ENCODE measurements at places on chromosomes 13 and 19.

DNA sequence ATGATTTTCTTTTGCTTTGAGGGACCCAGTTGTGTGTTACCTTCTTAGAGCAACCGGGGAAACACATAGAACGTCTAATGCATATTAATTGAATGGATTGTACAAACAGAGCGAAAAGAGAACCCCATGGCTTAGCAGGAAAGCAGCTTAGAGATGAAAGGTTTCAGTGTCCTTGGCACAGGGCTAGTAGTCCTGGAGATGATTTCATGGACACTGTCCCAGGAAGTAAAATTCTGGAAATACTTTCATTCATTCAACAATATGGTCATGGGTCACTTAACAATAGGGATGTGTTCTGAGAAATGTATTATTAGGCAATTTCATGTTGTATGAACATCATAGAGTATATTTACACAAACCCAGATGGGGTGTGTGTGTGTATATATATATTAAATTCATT lies 9.7 kb upstream of the FUT2 start:
- no peak for DNase-seq

GRCh38 chr19:40154121-40154680 lies 37.0 kb upstream of the MAP3K10 start:
- no peak for DNase-seq

DNA sequence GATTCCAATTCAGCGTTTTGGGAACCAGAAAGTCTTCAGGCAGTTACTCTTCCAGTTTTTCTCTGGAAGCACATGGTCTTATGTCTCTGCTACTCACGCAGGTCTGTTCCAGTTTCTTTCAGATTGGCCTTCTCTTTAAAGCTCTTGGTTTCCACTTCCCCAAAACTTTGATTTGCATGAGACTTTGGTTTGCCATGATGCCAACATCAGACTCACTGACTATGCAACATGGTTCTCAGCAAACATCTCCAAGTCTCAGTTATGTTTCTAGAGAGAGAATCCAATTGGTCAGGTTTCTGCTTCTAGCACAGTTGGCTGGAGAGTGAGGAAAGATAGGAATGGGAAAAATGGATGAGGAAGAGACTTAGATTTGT lies 3.1 kb downstream of the AKAP11 start:
- no peak for DNase-seq

DNA sequence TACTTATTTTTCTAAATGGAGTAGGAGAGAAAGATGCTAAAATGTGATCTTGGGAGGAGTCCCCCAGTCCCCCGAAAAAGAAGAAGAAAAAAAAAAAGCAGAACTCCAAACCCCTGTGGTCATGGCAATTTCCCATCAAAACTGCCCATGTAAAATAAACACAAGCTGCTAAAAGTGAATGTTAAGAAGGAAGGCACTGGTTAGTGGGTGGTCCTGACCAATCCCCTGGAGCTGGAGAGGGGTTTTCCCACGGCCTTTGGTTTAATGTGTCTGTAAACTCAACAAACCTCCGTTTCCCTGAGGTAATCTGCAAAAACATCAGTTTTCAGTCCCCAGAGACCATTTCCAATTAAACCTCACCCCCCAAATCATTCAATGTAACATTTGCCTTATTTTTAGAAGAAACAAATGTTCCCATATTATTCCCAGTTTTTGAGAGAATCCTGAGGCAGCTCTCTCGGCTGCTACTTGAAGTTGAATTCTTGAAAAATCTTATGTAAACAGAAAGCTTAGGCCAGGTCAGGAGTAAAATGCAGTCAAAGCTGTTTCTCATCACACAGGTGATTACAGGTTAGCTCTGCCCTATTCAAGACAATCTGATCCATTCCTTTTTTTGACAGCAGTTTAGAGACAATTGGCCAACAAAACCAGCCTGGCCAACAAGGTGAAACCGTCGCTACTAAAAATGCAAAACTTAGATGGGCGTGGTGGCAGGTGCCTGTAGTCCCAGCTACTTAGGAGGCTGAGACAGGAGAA lies 17.0 kb downstream of the RAB3D start:
- DNase-seq = no peak

GRCh38 chr19:12806242-12807081 lies at the start of gene RNASEH2A:
Gene RNASEH2A (plus strand): TSS chr19:12806584. CDS start chr19:12806674, 90 bp downstream.
- peak; percentile 92 for DNase-seq

DNA sequence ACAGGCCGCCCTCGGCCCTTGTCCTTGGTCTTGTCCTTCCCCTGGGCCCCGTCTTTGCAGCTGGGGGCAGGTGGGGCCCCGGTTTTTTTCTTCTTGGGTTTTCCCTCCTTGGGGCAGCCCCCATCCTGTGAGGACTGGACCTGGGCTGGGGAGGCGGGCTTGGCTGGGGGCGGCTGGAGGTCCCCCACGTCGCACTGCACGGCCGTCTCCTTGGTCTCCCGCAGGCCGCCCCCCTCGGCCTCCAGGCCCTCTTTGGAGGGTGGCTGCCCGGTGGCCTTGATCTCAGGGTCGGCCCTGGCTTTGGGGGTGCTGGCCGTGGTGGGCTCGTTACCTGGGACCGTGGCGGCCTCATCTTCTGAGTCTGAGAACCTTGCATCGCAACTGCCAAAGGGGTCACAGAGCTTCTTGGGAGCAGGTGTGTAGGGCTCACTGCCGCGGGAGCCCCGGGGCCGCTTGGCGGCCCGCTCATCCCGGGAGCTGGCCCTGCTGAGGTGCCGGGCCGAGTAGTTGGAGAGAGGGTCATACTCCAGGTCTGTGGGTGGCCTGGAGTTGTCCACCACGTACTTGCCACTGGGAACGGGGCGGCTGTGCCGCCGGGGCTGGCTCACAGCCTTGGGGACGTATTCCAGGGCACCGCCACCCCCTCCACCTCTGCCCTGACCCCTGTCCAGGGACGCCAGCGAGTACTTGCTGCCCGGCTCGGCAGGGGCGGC lies 15.6 kb upstream of the ATP8B3 start:
- no peak for DNase-seq

DNA sequence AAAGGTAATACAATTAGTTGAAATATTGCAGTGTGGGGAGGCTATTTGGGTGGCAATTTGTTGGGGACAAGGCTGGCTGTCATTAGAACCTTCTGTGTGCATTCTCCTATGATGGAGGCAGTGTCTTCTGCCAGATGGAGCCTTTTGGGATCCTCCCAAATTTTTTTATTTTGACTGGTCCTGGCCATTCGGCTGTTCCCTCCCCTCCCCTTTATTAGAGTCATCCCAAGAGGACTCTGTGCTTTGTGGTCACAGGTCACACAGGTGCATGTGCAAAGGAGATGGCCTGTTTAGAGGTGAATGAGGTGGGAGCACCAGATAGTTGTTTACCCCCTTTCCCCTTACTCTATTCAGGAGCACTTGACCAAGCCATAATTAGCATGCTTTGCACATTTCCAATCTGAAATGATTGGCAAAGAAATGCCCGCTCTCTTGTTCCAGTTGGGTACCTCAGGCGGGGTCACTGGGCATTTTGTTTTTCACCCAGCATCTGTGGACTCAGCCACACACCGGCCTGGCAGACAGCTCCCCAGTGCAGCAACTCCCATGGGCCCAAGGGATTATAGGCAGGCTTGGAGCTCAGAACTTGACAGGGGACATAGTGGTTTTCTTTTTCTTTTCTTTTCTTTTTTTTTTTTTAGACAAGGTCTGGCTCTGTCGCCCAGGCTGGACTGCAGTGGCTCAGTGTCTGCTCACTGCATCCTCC lies 19.8 kb downstream of the GATAD2A start:
- DNase-seq = no peak

GRCh38 chr19:7199613-7200533 lies 94.3 kb downstream of the INSR start:
- DNase-seq = no peak

DNA sequence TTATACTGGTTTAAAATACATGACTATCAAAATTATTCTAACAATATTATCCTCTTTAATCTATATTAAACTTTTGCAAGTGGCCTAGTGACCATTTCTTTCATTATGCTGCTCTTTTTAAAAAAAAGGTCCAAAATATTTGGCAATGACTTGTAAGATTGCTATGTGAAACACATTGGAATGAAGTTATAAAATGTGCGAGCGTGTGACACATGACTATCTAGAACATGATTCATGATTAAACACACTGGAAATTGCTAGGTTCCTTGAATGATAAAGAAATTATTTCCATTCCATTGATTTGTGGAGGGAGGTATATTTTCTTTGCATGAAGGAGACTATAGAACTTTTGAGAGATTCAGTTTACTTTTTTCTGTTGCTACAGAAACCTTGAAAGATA lies 739.1 kb downstream of the DIAPH3 start:
- DNase-seq = no peak

- peak; percentile 30 for DNase-seq
These were observed 102.3 kb upstream of the ABCC4 start for GRCh38 chr13:95403349-95404140.

- no peak for DNase-seq
These were observed 16.1 kb downstream of the ZNF446 start for GRCh38 chr19:58492265-58492664.

- DNase-seq = no peak
These were observed 312.5 kb downstream of the DCLK1 start for GRCh38 chr13:35818633-35819067.

GRCh38 chr19:10334588-10335351 lies 1.4 kb upstream of the RAVER1 start:
- peak; percentile 87 for DNase-seq

GRCh38 chr13:112346173-112346898 lies 29.8 kb upstream of the SPACA7 start:
- DNase-seq = no peak

- DNase-seq = no peak
These were observed 206.8 kb downstream of the PCDH9 start for GRCh38 chr13:67023130-67023876.

DNA sequence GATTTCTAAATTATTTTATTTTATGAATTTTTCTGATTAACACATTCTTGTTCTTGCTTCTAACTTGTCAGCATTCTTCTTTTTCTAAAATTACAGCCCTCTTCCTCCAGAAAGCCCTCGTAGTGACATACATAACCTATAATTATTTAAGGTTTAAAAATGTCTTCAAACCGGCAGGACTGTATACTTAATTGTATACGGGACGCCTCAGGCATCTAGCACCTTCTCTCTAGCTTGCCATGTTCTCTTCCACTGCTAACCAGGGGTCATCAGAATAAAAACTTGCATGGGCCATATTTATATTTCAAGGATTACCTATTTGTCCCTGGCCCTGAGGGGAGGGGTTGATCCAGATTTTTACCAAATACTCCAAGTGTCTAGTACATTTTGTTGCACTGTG lies 380.3 kb downstream of the MYO16 start:
- no peak for DNase-seq

DNA sequence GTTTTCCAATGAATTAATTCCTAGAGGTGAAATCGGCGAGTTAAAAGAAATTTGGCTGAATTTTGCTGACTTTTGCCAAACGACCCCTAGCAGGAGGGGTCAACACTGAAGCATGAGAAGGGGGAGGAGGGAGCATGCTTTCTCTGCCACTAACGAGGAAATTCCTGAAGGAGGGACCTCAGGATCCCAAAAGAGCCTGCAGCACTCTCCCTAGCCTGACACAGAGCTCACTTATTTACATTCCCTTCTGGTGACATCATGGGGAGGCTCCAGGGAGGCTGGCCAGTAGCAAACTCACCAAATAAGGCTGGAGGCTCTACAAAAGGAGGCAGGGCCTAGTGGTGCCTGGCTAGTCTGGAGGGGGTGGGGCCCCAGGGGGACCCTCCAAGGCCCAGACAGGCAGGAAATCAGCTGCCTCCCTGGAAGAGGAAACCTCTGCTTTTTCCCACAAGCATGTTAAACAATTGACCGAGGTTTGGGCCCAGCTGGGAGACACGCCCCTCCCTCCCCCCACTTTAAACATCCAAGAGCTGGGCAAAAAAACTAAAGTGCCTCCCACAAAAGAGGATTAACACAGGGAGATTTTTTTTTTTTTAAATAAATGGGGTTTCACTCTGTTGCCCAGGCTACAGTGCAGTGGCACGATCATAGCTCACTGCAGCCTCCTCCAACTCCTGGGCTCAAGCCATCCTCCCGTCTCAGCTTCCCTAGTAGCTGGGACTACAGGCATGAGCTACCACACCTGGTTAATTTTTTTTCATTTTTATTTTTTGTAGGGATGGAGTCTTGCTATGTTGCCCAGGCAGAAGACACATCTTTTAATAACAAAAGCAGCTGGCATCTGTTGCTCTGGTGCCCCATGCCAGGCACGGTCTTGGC lies 2.1 kb downstream of the DAPK3 start:
- no peak for DNase-seq

GRCh38 chr13:113157206-113157928 lies 1.1 kb upstream of the PROZ start:
- peak; percentile 9 for DNase-seq

- DNase-seq = no peak
These were observed 39.6 kb downstream of the STOML3 start for GRCh38 chr13:38950987-38951386.

DNA sequence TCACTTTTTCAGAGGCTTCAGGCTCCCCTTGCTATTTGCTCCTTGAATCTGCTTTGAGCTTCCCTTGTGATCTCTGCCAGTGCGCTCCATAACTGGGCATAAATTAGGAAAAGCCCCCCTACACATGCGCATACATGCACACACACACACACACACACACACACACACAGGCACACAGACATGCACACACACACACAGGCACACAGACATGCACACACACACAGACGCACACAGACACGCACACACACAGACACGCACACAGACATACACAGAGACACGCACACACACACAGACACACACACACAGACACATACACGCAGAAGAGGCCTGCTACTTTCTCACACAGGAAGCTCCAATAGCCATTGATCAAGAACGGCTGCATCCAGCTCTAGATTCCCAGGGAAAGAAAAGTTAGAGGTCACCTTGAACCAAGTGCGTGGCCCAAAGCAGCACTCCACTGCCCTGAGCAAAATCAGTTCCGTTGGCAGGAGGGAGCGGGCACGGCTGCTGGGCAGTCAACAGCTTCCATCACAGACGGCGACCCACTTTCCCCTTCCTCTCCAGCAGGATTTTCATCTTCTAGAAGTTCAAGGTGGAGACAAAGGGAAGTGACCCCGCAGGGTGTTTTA lies 145.6 kb downstream of the DPF1 start:
- DNase-seq = no peak

DNA sequence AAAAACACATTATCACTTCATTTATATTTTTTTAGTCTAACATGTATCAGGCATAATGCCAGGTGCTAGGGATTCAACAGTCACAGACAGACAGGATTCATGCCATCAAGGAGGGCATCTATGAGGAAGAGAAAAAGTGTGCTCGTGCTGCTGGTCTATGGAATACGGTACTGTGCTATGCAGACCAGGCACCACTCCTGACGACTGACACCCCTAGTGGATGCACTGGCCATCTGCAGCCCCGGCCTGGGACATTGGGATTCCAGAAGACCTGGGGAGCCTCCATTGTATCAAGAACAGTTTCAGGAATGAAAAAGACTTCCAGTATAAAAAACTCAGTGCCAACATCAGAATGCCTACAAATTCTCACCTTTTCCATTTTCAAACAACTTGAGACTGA lies 94.0 kb downstream of the KLF12 start:
- peak; percentile 54 for DNase-seq

GRCh38 chr13:23074075-23074828 lies 106.5 kb upstream of the SGCG start:
- DNase-seq = no peak

- peak; percentile 33 for DNase-seq
These were observed 373 bp downstream of the TNFAIP8L1 start for GRCh38 chr19:4639531-4640246.
